Gastroesophageal sphincter (tissue), 4 donors: ENCODE measurements at places on chromosomes 11 and 22.

DNA sequence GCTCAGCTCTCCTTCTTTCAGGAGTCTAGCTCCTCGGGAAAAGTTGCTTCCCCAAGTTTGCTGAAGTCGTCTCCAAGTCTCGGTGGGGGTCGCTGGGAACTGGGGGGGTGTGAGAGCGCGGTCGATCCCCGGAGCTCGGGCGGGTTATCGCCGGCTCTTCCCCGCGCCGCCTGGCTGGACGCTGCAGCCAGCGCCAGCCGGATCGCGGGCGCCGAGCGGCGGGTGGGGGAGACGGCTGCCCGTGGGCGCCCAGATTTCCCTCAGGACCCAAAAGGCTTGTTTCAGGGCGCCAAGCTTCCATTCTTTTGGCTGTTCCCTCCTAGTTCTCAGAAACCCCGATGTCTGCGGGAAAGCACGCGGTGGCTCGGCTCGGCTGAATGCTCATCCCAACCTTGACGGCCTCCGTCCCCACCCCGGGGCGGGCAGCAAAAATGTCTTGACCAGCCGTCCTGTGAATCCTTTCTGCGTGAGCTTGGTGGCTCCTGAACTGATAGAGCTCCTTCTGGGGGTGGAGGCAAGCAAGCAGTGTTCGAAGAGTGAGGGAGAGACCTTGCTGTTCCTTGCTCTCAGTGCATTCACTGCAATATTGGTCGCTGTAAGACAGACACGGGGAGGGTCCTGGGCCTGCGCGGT, 1.7 kb downstream of the ZBTB16 start:
- ATAC-seq = peak; percentile 1

DNA sequence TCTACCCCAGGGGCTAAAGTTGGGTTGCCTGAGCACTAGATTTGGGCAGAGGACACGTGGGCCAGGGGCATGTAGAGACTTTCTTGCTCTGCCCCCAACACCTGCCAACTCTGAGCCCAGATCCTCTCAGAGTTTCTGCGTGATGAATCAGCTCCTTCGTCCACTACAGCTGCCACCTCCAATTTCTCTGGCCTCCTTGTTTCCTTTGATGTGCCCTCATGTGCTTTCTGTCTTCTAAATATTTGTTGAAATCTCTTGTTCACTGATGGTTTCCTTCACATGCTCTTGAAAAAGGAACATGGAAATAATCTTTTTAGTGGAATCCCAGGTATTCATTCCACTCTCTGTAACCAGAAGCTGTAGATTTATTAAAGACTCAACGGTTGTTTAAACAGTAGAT, 8.0 kb downstream of the IZUMO1R start:
- ATAC-seq = no peak

DNA sequence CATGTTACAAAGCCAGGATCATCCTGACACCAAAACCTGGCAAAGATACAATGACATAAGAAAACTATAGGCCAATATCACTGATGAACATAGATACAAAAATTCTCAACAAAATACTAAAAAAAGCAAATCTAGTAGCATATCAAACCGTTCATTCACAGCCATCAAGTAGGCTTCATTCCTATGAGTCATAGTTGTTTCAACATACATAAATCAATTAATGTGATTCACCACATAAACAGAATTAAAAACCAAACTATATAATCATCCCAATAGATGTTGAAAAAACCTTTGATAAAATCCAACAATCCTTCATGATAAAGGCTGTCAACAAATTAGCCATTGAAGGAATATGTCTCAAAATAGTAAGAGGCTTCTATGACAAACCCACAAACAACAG, 1007.2 kb upstream of the RAG2 start:
- ATAC-seq = no peak

DNA sequence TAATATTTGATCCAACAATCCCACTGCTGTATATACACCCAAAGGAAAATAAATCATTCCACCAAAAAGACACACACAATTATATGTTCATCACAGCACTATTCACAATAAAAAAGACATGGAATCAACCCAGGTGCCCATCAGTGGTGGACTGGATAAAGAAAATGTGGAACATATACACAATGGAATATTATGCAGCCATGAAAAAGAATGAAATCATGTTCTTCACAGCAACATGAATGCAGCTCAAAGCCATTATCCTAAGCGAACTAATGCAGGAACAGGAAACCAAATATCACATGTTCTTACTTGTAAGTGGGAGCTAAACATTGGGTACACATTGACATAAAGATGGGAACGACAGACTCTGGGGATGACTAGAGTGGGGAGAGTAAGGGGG, 1.1 kb upstream of the OR2D3 start:
- ATAC-seq = no peak

GRCh38 chr11:1825785-1826451, 8.9 kb upstream of the SYT8 start:
- no peak for ATAC-seq

- peak; percentile 78 for ATAC-seq
These were observed 1252.7 kb downstream of the BRD1 start for GRCh38 chr22:48574776-48575617.

GRCh38 chr11:45444796-45445195, 158.7 kb upstream of the SYT13 start:
- ATAC-seq = no peak

- no peak for ATAC-seq
These were observed 140.0 kb downstream of the NECTIN1 start for GRCh38 chr11:119589001-119589400.

GRCh38 chr11:114279792-114280546, 16.2 kb upstream of the NNMT start:
- ATAC-seq = peak; percentile 46

- ATAC-seq = no peak
These were observed 68.5 kb upstream of the PPARA start for GRCh38 chr22:46081831-46082210.

GRCh38 chr11:3890014-3890413, 34.5 kb downstream of the STIM1 start:
- ATAC-seq = no peak

DNA sequence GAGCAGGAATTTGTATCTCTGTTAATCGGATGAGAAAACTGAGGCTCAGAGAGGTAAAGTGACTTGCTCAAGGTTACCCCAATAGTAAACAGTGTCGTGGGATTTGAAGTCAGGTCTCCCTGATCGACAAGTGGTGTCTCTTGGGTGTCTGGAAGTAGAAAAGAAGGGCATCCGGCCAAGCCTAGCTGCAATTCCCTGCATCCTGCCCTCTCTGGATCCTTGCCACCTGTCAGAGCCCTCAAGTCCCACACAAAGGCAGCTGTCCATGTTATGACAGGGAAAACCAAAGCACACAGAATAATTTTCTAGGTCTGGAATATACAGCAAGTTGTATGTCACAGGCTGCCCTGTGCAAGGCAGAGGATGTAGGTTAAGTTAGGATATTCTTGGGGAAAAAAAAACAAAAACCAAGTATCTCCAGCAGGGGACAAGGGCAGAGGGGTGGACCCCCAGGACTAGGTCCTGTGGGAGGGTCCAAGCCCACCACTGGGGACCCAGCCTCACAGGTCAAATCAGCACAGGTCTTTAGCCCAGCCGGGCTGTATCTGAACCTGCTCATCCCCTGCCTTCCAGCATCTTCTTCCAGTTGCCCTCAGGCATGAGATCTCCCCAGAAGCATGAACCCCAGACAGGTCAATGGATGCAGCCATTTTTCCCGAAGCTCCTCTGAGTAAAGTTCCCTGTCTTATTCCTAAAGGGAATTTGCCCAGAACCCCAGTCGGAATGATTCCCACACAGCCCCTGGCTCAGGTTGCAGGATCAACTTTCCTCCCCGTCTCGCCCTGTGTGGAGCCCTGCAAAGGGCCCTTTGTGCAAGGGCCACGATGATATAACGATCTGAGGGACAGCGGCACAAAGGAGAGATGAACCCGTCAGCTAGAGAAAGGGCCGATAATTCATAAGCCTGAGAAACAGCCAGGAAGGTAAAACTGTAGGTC, 15.0 kb downstream of the USH1C start:
- ATAC-seq = no peak

DNA sequence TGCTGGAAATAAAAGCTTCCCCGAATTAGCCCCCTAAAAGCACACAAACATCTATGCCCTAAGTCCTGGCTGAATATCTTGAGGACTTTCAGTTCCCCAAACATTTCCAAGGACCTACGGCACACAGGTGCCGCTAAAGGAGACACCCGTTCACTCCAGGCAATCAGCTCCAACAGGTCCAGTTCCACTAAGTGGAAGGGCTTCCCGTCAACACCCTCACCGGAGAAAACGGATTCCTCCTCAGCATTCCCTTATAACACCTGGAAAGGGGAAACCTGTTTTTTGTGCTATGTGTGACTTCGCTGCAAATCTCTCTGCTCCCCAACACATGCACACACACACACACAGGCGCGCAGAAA, 3.9 kb downstream of the TENM4 start:
- no peak for ATAC-seq

DNA sequence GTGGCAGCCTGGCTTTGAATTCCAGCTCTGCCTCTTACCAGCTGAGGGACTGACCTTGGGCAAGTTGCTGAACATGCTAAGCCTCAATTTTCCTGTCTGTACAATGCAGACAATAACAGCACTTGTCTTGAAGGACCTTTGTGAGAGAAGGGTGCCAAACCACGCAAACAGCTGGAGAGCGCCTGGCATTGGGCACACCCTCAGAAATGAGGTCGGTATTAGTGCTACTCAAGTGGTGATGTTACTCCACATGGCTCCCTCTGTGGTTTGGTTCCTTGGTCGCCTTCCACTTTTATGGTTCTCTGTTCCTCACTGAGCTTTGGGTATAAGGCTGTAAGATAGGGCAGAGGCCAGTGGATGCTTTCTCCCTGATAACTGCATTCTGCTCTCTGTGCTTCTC, 8.2 kb downstream of the UBASH3B start:
- ATAC-seq = no peak

- no peak for ATAC-seq
These were observed 1289.3 kb downstream of the BRD1 start for GRCh38 chr22:48538291-48538820.

DNA sequence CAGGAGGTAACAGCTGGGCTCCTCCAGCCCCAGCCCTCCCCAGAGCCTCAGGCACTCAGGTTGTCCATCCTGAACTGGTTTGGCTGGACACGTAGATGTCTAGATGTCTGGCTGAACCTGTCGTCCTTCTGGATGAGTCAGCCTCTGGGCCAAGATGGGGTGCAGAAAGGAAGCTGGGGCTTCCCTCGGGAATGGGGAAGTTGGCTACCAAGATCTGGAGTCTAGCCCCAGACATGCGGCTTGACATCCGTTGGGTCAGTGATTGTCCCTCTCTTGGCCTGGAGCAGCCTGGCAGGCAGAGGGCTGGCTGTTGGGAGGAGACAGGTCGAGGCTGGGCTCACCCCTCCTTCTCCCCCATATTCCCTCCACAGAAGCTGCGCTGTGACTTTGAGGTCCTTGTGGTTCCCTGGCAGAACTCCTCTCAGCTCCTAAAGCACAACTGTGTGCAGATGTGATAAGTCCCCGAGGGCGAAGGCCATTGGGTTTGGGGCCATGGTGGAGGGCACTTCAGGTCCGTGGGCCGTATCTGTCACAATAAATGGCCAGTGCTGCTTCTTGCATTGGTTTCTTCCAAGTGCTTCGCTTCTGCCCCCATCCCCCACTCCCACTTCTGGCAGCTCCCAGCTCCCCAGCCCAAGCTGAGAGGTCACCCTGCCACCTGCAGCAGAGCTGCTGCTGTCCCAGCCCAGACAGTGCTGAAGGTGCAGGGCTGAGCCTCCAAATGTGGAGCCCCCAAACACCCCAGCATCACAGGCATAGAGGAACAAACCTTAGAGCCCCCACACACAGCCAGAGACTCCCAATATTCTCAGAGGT, 1.3 kb downstream of the CST6 start:
- no peak for ATAC-seq

GRCh38 chr11:2787816-2788167, 88.0 kb upstream of the KCNQ1OT1 start:
- no peak for ATAC-seq

GRCh38 chr11:82992223-82992622, 79.5 kb downstream of the RAB30 start:
- ATAC-seq = no peak

DNA sequence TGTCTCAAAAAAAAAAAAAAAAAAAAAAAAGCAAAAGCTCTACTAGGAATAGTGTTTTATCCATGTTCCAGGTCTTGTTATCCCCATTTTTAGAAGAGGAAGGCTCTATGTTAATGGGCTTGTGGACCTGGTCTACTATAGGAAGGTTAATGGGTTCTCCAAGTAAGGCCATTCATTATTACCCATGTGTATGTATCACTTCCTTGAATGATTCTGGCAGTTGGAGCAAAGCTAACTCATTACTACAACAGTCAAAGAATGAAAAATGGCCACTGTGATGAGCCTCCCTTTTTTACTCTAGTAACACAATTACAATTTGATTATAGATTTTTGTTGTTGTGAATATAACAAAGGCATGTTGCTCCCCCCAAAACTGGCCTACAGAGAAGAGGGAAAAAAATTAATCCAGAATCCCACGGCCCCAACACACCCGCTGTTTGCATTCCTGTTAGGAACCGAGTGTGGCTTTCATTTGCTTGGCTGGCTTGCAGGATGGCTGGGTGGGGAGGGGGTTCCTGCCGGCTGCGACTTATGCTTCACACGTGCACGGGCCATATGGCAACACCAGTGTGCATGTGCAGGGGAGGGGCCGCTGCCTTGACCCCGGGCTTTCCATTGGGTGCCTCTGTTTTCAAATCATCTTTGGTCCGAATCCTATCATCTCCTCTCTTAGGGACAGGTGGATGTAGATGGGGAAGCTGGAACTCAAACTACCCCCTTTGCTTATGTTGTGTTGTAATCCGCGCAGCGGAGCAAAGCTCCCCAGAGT, 148.8 kb downstream of the HIPK3 start:
- ATAC-seq = no peak

GRCh38 chr11:46674463-46675287, 25.7 kb downstream of the ARHGAP1 start:
- ATAC-seq = no peak

GRCh38 chr11:130624971-130625544, 176.6 kb downstream of the ADAMTS15 start:
- ATAC-seq = no peak

- ATAC-seq = peak; percentile 63
These were observed 1.8 kb downstream of the IGF2 start for GRCh38 chr11:2137202-2138067.

DNA sequence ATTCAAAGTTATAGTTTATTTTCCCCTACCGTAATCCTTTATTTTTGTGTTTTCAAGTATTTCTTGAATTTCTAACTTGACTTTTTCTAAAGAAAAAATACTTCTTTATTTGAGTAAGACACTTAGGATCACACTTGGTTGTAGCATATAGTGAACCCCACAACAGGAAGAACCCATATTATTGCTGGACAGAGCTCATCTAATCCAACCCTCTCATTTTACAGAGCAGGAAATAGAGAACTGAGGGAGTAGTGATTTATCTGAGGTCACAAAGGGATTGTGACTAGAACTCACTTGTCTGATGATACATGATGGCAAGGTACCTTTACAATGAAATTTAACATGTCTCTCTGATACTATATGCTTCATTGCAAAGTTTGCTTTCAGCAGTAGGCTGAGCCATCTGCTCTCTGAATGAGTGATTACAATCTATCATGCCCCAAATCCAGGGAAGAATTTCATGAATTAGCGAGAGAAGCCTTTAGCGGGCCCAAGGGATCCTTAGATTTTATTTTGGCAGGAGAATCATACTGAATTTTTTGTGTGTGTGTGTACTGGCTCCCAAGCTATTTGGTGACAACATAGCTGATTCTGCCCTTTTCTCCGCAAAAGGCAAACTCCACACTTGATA, 9.8 kb downstream of the SLC17A6 start:
- ATAC-seq = no peak
